Stimulated activated naive CD4-positive, alpha-beta T cell treated with Interleukin-2 at 50 U/mL for 16 hours (primary cell): ENCODE measurements at places on chromosomes 7 and 10.

GRCh38 chr10:116112232-116113231 is 160.5 kb downstream of the GFRA1 start:
- no peak for DNase-seq

DNA sequence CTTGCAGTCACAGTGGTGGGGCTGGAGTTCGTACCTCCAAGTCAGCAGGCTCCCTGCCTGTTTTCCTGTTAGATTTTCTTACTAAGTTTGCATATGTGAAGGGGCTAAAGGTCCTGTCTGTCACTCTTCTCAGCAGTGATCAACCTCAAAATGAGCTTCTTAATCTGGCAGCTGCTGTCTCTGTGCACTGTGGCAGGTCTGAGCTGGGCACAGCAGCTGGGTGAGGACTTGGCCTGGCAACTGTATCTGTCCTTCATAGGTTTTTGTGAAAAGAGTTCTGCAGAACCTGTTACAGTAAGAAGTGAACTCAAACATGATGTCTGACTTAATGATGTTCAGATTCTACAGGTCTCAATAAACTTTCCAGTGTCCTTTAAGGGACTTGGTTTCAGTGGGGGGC is 31.3 kb upstream of the GJD4 start:
- no peak for DNase-seq

GRCh38 chr10:129912986-129913695 is 50.9 kb downstream of the EBF3 start:
- DNase-seq, result no peak

GRCh38 chr10:5042922-5043321 is 39.3 kb upstream of the AKR1C2 start:
- DNase-seq, result no peak

- no peak for DNase-seq
These were observed 41.1 kb downstream of the DGKB start for GRCh38 chr7:14861456-14861855.

DNA sequence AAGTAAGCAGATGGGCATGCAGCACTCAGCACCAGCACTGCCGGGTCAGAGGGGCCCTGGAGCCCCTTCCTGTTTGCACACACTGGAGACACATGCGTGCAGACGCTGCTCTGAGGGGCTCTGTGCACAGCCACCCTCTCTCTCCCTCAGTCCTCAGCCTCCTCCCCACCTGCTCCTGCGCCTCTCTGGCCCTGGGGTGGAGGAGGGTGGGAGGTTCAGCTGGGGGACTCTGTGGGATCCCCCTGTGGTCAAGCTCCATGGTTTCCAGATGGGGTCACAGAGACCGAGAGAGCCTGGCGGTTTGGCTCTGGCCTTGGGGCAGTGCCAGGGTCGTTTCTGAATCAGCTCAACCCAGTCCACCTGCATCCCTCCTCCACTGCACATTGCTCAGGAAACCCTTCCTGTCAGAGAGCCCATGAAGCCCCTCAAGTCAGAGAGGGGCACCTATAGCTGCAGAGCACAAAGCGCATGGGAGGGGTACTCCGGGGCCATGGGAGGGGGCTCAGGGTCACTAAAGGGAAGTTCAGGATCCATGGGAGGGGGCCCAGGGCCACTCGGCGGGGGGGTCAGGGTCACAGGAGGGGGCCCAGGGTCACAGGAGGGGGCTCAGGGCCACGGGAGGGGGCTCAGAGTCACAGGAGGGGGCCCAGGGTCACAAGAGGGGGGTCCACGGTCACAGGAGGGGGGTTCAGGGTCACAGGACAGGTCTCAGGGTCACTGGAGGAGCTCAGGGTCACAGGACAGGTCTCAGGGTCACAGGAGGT is 161.7 kb downstream of the ADARB2 start:
- DNase-seq, result no peak

DNA sequence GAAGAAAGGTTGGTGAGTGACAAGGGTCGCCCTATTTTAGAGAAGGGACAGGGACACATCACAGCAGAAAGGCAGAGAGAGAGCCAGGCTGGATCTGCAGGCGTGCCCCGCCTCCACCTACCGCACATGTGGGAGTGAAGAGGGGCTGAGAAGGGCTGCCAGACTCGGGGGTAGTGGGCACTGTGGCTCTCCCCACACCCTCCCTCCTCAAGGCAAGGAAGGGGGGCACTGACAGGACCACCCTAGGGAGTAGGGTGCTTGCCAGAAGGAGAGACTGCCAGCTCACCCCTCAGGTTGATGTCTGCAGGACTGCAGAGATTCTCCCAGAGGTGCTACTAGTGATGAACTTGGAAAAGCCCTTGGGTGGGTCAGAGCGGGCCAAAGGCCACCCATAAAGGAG is 62.8 kb upstream of the ZRANB1 start:
- no peak for DNase-seq

GRCh38 chr7:83155407-83155806 is 7.3 kb downstream of the PCLO start:
- no peak for DNase-seq

DNA sequence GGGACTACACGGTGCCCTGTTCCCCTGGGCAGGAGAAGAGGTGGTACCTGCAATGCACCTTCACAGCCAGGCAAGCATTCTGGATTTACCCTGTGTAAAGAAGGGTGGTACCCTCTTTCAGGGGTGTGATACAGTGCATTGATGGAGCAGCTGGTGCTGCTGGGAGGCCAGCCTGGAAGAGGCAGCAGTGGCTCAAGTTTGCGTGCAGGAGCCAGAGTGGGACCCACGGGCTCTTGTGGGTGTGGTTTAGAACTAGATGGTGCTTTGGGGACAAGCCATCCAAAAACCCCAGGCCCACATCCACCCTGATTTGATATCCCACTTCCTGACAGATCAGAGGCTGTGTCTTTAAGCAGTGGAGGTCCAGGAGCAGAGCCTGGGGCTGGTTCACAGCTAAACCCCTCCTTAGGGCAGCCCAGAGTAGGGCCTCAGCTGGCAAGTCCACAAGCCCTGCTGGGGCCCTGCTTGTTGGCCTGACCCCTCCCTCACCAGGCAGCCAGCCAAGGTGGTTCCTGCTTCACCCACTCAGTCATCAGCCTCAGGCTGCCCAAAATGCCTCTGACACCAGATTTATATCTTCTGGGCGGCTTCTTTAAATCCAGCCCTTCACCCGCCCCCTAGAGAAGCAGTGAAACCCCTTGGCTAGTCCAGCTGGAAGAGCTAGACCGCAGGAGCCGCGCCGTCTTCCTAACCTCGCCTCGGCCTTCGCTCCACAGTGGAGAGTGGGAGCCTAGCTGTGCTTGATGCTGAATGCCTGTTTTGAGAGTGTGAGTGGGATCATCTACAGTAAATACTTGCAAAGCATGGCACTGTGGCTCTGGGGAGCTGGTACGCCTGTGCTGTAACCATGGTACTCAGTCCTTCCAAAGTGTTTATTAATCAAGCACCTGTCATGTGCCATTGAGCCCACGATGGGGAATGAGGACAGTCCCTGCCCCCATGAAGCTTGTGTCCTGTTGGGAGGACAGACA is 1.4 kb upstream of the ASIC3 start:
- DNase-seq, result no peak

DNA sequence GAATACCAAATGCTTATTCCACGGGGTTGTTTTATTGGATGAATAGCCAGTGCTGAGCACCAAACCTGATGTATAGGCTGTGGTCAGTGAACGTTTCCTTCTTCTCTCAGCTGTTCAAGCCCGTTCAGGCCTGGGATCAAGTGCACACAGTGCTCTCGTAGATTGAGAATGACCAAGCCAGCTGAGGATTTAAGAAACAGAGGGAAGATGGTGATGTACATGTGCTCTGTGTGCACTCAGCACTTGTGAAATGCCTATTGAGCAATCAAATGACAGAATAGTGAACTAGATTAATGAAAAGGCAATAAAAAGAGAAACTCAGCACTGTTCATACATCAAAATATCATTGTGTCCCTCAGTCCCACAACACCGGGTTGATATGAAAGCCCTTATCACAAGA is 302.5 kb downstream of the BMPER start:
- DNase-seq, result no peak
